T-helper 1 cell (primary cell): ENCODE measurements at places on chromosomes 11 and 22.

- DNase-seq = no peak
Measured at GRCh38 chr11:2395856-2396255, 4.7 kb upstream of the TSSC4 start.

DNA sequence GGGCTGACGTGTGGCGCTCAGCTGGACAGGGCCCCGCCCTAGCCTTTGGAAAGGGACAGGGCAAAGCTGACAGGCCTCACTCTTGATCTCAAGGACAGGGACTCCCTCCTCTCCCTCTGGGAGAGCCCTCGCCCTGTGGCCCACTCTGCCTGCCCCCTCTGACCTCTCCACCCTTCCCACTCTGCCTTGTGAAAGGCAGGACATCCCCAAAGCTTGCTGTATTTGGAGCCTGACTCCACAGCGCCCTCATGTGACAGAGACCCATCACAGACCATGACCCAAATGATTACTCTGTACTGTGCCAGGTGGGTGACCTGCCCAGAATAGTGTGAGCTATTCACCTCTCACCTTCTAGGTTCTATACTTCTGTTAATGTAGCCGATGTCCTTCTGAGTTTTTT is 18.8 kb downstream of the P2RY2 start:
- peak; percentile 33 for DNase-seq

GRCh38 chr11:122883646-122883979 is 1.1 kb downstream of the JHY start:
- DNase-seq = no peak

DNA sequence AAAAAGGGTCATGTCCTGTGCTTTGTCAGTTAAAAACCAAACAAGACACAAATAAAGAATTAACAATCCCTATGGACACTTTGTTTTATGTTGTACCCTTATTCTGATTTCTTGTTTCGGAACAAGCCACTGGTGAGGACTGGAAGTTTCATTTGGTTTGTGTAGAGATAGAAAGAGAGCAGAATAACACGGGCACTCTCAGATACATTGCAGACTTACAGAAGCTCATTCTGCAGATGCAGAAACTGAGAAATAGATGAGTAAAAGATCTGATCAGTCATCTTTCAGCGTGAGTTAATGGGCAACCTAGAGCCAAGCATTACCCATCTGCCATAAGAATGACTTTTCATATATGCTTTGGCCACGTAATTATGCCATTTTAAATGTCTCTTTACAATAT is 407.6 kb downstream of the RAB38 start:
- DNase-seq = no peak

DNA sequence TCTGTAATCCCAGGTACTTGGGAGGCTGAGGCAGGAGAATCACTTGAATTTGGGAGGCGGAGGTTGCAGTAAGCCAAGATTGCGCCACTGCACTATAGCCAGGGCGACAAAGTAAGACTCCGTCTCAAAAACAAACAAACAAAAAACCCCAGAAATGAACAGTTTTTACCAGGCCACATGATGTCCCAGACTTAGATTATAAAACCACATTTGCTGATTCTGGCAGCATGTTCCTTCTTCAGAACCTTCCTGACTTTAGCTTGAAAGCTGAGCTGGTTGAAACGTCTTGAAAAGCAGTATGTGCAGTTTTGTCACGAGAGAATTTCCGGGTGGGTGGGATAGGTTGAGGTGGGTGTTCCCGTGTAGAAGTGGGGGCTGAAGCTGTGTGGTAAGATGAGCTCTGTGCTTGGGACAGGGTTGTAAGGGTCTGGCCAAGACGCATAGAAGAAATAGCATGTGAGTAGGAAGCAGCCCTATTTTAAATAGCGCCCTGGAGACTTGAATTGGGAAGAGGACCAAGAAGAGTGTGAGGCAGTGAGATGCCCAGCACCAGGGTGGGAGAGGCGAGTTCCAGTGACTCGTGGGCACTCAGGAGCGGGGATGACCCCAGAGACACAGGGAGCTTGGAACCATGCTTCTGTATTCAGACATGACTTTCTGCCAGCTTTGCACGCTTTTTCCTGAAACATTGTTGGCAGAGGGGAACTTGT is 7.6 kb downstream of the AP2A2 start:
- DNase-seq = no peak

DNA sequence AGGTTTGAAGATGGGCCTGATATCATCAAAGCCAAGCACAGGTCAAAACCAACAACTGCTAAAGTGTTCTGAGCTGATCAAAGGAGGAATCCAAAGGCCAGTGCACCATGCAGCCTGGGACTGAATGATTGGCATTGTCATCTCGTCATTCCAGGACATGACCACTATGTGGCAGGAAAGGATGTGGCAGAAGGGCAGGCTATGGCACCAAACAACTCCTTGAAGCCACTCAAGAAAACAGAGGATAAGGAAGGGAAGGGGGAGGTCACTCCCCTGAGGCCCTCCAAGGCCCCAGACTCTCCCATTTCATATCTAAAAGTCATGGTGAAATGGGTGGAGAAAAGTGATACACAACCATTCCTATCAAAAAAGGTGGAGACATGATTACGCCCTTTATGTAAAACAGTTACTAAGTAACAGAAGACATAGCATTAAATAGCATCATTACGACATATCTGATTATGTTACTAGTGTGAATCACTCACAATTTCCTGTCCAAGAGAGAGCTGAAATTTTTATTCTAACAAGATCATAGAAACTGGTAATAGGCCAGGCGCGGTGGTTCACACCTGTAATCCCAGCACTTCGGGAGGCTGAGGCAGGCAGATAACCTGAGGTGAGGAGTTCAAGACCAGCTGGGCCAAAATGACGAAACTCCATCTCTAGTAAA is 49.3 kb downstream of the AHNAK start:
- DNase-seq = no peak

GRCh38 chr22:20436307-20436767 is 1.3 kb downstream of the SCARF2 start:
- no peak for DNase-seq
